Stimulated activated CD8-positive, alpha-beta memory T cell treated with anti-CD3 and anti-CD28 coated beads, Interleukin-4, amount 100 ng/mL, for 24 hours (primary cell): ENCODE measurements at places on chromosomes 6 and 20.

DNA sequence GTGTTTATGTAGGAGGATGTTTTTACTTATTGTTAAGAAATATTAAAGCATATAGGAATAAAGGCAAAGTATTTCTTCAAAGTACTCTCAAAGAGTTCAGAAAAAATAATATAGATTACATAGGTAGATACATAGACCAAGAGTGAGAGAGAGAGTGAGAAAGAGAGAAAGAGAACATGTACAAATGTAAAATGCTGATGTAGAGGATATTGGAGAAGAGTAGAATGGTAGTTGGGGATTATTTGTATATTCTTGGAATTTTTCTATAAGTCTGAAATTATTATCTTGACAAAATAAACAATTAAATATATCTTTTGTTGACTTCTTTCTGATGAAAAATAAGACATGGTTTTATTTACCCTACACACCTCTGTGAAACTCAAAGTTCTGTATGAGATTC, 29.2 kb downstream of the C6orf141 start:
- DNase-seq = no peak

- no peak for DNase-seq
Measured at GRCh38 chr6:25959890-25960536, 2.6 kb upstream of the TRIM38 start.

- DNase-seq = no peak
Measured at GRCh38 chr6:90465686-90466085, 121.2 kb downstream of the MAP3K7 start.

DNA sequence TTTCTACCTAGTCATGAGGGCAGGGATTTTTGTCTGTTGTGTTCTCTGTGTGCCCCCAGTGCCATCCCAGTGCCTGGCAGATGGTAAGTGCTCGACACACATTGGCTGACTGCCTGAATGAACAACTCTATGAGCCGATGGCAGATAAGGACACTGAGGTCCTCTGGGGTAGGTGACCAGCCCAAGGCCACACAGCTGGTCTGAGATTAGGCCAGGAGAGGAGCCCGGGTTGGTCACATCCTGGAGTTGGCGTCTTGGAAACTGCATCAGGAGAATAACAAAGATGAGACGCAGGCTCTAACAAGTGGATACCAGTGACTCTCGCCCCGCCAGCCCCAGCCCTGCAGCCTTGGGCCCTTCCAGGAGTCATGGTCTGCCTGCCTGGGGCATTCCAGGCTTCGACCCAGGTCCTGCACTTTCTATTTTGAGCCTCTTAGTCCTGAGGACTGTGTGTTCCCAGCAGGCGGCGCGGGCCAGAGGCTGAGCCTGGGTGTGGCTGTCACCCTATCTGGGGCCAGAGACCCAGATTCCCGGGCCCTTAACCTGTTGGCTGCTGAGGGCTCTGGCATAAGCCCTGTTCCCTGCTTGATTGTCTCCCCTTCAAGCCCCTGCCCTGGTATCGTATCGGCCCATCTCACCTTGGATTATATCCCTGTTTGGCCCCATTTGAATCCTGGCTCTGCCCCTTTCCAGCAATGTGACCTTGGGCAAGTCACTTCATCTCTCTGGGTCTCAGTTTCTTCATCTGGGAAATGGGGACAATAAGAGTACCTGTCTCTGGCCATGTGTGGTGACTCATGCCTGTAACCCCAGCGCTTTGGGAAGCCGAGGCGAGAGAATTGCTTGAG, 88.3 kb downstream of the CEBPB start:
- no peak for DNase-seq

GRCh38 chr6:28777147-28777461, 146.7 kb downstream of the TRIM27 start:
- DNase-seq = no peak

- DNase-seq = no peak
Measured at GRCh38 chr6:35724059-35724458, 12.8 kb upstream of the ARMC12 start.

DNA sequence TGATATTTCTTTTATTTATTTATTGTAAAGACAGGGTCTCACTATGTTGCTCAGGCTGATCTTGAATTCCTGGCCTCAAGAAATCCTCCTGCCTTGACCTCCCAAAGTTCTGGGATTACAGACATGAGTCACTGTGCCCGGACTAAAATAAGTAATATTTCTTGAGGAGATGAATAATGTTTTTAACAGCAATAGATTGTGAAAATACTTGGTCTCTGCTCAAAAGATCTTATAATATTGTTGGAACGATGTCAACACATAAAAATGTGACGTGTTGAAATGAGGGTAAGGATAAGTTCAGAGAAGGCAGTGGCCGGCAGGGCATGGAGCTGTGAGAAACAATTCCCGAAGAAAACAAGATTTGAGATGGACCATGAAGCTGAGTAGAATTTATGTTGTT, 178.7 kb downstream of the GJA1 start:
- DNase-seq = no peak

- no peak for DNase-seq
Measured at GRCh38 chr20:53739799-53740785, 146.5 kb upstream of the ZNF217 start.

- no peak for DNase-seq
Measured at GRCh38 chr20:51249215-51249614, 226.3 kb upstream of the KCNG1 start.

- no peak for DNase-seq
Measured at GRCh38 chr6:30156262-30156599, 4.8 kb downstream of the TRIM10 start.

DNA sequence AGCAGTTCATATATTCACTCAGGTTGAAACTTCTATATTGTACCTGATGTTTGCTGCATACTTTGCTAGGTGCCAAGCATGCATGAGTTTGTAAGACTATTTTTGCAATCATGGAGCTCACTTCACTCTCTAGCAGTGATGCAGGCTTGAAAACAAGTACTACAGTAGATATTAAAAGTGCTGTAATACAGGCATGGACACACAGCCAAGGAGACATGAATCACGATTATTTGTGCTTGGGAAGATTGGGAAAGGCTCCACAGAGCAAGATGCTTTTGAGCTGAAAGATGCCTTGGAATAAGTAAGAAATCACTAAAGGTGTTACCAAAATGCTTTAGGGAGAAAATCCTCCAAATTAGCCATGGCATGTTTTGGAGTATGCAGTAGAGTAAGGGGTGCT, 427.4 kb downstream of the UTRN start:
- no peak for DNase-seq

DNA sequence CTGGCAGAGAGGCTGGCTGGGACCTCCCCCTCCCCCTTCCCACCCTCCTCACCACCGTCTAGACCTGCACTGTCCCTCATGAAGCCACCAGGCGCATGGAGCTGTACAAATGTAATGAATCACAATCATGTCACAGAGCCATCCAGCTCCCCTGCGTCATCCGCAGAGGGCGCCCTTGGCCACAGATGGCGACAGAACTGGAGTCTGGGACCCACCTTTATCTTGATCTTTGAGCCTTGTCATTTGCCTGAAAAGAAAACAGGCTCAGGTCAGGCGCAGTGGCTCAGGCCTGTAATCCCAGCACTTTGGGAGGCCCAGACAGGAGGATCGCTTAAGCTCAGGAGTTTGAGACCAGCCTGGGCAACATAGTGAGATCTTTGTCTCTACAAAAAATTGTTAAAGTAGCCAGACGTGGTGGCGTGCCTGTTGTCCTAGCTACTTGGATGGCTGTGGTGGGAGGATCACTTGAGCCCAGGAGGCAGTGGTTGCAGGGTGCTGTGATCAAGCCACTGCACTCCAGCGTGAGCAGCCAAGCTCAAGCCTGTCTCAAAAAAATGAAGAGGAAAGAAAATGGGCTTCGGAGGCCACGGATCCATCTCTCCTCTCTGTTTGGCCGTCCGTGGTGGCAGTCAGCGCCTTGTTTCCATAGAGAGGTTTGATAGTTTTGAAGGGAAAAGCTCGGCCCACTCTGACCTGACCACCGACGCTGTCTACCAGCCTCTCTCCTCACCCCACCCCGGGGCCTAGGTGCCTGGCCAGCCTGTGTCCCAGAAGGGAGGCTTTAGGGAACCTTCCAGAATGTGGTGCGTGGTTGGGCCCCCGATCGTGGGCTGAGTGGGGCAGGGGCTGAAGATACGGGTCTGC, 6.2 kb downstream of the COL9A3 start:
- no peak for DNase-seq

DNA sequence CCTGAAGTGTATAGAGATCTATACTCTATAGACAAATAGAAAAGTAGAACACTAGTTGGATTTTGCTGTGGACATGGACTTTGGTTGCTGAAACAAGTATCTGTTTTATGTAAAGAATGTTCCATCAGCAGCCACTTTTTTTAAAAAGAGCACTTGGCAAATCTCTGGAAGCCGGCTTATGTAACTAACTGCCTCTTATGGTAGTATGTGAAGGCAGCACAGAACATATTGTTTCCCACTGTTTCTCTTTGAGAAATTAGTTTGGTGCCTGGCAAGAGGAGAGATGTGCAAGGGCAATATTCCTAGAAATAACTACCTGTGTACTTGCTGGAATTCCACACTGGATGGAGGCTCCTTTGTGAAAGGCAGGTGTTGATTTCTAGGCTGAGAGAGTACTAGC, 242.3 kb upstream of the PREP start:
- DNase-seq = no peak
